Mucosa of gallbladder (tissue), 1 donor: ENCODE measurements at places on chromosomes 16 and 17. TPM values are rescaled to one million over a fixed set of nuclear protein-coding genes. Genes with fewer than 3 reads are reported as not detected.

- no peak for DNase-seq
These were observed 30.5 kb upstream of the CIBAR2 start for GRCh38 chr16:85142771-85143211.

The RAB11FIP4 gene
- 37.6 TPM for total RNA-seq

DNA sequence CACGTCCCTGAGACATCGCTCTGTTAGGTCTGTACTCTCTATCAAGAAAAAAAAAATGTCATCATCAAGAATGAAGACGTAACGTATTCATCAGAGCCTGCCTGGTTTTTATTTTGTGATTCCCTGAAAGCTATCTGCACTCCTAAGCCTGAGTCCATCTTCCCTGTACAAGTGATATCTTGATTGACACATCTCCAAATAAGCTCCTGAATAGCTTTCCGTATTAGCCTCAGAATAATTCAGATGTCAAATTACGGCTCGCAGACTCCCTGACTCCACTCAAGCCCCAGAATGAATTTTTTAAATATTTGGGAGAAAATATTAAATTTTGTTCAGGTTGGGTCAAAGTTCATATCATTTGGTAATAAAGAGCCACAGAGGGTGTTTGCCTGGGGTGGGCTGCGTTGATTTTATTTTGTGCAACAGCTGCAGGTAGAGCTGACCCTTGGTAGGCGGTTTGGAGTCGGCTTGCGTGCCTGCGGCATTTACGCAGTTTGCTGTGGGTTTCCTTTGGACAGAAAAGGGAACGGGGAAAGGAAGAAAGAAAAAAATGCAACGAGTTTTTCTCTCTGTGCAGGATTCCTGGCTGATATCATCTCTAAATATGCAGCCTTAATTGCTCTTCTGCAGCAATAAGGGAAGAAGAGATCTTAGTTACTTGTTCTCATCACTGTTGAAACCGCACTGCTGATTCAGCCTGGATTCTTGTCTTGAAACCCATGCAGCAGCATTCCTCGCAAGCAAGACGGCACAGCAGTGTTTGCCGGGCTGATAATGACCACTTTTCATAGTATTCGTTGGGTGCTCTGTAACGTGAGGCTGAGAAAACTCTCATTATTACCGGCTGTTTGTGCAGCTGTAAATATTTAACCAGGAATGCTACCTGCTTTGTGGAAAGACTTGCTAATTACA lies 114.7 kb downstream of the IRX3 start:
- no peak for DNase-seq

- DNase-seq = no peak
These were observed 19.5 kb downstream of the MAP1LC3B start for GRCh38 chr16:87411375-87412271.

The AMFR gene
- total RNA-seq = 121 TPM

GRCh38 chr17:42913981-42914617 lies 13.5 kb downstream of the G6PC1 start:
- no peak for DNase-seq

The COQ7 gene
- total RNA-seq = 26.2 TPM

DNA sequence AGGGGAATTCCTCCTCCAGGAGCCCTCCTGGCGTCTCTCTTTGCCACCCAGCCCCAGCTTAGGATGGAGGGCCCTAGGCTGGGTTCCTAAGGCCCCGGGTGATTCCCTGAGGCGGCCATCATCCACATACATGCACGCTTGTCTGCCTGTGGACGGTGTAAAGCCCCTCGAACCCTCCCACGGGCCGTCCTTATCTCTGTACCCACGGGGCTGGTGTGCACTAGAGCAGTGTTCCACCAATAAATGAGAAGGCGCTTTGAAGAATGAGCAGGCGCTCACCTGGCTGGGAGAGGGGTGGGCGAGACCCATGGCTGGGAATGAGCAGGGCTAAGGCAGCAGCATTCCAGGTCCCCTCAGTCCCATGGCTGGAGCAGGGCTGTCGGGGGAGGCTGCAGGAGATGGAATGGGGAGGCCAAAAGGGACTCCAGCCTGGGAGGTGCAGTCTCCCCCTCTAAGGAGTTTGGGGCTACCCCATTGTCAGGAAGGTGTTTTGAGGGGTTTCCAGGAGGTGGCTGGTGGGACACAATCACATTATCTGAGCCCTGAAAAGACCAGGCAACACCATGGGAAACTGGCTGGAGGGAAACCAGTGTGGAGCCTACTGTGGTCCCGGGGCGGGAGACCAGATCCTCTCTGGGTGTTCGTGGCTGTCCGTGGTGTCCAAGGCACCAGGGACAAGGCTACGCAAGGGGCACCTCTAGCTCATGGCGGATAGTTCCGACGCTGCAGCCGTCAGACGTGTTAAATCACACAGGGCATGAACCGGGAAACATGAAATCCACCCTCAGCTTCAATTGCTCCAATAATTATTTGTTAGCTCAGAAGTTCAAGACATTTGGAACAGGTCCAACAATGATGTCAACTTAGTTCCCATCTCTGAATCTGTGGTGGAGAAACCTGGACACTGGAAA lies 87.5 kb upstream of the DNAH17 start:
- DNase-seq = no peak

GRCh38 chr16:89375021-89375420 lies 115.3 kb downstream of the ANKRD11 start:
- DNase-seq = no peak

GRCh38 chr16:10517868-10518267 lies 62.5 kb downstream of the EMP2 start:
- no peak for DNase-seq

DNA sequence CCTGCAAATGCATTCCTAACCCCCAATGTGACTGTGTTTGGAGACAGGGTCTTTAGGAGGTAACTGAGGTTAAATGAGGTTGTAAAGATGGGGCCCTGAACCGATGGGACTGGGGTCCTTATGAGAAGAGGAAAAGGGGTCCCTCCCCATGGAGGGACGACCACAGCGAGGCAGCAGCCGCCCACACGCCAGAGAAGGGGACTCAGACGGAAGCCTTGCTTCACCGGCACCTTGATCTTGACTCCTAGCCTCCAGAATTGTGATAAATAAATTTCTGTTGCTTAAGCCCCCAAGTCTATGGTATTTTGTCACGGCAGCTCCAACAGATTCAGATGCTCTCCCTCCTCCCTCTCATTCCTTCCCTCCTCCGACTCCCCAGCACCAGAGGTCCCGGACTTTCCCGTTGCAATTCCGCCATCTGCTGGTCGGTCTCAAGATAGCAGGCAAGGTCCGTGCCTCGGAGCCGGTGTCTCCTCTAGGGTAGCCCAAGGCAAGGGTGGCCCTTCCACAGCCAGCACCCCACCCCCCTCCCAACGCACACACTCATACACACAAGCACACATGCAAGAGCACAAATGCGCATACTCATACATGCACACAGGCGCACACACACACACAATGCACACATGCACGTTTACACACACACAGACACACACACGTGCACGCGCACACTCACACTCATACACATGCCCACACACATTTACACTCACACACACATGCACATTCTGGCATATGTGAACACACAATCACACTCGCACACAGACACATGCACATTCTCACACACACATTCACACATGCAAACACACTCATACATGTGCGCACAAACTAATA lies 23.1 kb upstream of the C16orf78 start:
- peak; percentile 64 for DNase-seq

DNA sequence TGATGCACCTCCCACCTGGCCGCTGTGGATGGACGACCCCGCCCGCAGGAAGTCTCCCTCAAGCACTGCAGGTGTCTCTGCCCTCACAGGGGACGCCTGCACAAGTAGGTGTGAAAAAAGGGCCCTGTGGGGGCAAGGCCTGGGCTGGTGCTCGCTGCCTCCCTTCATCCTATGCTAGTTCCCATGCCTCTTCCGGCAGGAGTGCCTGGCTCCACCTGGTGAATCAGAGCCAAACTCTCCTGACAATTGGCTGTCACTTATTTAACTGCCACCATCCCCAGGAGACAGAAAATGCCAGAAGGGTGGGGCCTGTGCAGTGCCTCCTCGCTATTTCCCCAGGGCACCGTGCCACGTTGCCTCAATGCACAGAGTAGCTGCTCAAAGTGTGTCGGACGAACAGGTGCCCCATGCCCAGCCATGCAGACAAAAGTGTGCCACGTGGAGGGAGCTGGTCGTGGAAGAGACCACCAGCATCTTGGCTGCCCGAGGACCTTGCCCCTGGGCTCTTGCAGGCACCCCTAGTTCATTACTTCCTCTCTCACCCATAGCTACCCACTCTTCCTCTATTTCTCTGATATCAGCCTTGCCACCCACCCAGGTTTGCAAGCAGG lies 170.7 kb downstream of the SEC14L1 start:
- DNase-seq = no peak

- no peak for DNase-seq
These were observed 332.2 kb upstream of the KIF2B start for GRCh38 chr17:53490447-53490968.

DNA sequence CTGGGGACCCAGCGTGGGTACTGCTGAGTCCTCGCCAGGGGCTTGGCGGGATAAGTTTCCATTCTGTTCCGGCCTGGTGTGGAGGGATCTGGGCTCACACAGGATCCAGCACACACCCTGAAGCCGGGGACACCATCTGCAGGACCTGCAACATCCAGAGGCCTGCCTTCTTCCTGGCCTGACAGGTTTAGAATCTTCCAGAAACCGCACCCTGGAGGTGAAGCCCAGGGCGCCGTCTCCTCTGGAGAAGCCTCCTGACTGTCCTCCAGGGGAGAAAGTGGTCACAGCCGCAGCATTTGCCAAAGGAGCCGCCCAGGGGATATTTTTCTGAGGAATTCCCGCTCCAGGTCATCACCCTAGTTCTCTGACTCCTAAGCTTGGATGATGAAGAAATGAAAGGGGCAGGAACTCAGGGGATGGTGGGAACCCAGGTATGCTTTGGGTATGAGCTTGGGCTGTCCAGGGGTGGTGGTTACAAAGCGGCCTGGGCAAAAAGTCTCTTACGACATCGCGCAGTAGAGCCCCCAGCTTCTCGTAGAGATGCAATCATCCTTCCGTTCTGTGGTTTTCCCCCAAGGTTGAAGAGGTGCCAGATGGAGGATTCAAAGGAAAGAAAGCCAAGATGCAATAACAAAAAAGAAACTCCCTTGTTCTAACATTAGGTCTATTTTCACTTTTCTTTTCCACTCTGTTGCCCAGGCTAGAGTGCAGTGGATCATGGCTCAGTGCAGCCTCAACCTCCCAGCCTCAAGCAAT lies 9.1 kb upstream of the CRISPLD2 start:
- no peak for DNase-seq

The BICDL2 gene
- total RNA-seq = 86.1 TPM

- DNase-seq = no peak
These were observed 860 bp upstream of the DCAF7 start for GRCh38 chr17:63549289-63549945.

The PITPNM3 gene
- total RNA-seq = 15.2 TPM

DNA sequence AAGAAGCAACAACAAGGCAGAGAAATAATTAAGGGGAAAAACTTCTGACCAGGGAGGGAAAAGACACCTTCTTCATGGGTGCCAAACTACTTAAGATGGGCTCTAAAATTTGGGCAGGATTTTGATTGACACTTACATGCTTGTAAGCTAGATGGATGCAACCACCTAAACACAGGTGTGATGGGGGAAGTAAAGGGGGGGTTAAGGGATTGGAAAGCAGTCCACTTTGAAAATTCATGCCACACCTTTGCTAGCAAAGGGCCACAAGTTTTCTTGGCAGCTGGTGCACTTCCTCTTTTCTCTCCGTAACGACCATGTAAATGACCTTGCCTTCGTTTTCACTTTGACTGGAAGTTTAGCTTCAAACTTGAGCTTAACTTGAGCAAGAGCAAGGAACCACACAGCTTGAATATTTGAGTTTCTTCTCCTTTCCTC lies 14.3 kb upstream of the PRKAR1A start:
- DNase-seq = peak; percentile 31
